HL-60 (cell line): ENCODE measurements at places on chromosomes 1 and 21.

- no peak for DNase-seq
Measured at GRCh38 chr1:154445040-154445472, 39.9 kb downstream of the IL6R start.

GRCh38 chr1:200869753-200870391 lies 2.9 kb upstream of the GPR25 start:
- no peak for DNase-seq

DNA sequence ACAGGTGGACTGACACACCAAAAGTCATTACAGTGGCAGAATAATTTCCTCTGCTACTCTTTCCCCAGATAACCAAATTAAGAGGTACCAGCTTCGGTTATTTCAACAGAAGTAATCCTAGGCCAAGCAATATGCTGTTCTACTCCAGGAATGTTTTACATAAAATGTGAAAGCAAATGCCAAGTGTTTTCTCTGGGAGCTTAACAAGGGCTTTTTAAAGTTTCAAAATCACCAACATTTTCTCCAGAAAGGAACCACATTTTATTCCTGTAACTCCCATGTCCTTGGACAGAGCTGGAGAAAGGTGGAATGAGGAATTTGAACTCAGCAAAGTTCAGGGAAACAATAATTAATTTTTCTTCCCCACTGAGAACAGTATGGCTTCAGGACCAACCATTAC lies 27.2 kb downstream of the CNN3 start:
- no peak for DNase-seq

DNA sequence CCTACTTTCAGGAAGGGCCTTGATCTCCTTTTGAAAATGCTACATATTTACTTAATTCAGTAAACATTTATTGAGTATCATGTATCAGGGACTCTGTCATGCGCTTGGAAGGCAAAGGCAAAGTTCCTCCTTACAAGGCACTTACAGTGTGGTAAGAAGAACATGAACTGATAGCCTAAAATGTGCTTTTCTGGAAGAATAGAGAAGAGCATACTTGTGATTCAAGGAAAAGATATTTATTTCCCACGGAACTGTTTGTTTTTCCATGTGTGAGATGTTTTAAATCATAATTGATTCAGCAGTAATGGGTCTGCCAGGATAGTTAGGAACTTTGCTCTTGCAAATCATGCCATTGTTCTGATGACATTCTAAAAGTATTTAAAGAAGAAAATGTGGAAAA lies 110.1 kb upstream of the ZNHIT6 start:
- no peak for DNase-seq
